GM13976 (cell line): ENCODE measurements at places on chromosomes 13 and 19.

GRCh38 chr19:51101171-51101865, 6.9 kb downstream of the CTU1 start:
- DNase-seq, result no peak

GRCh38 chr13:27775943-27776342, 16.3 kb upstream of the GSX1 start:
- DNase-seq, result no peak

GRCh38 chr19:58279042-58279924, 528 bp downstream of the ZNF8 start:
- DNase-seq, result peak; percentile 65

DNA sequence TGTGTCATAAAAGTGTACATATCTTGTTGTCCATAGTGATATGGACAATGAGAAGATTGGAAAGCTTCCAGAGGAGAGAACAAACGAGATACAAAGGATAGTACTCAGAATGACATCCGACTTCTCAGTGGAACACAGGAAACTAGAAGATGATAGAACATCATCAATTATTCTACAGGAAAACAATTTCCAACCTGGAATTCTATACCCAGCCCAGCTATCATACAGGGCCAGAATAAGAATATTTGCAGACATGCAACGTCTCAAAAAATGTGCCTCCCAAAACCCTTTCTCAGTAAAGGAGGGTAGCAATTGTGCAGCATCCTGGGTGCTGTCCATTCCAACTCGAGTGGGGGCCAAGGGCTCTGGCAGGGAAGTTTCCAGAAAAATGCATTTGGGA, 24.0 kb downstream of the F2RL3 start:
- DNase-seq, result no peak

DNA sequence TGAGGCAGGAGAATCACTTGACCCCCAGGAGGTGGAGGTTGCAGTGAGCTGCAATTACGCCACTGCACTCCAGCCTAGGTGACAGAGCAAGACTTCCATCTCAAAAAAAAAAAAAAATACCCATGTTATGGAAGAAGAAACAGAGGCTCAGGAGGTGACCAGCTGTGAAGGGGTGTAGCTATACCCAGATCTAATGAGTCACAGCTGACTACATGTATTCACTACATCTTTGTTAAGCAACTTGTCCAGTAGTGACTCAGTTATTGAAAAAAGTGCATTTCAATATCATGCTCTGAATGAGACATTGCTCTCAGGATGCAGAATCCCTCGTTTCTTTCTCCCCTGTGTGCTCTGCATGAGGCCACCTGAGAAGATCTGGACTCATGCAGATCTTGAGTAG, 16.1 kb upstream of the SPART start:
- DNase-seq, result no peak

DNA sequence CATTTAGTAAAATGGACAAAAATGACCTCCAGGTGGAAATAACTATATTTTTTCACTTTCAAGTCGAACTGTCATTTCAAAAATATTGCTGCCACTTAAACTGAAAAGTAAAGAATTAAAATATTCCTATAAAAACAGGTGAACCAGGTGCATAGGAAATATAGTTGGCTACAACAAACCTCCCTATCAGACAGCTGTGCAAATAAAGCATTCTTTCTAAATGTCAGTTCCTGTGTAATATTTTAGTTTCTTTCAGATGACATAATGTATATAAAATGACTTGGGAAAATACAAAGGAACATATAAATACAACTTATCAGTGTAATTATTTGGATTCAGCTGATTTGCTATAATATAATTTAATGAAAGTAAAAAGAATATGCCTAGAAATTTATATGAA, 403.5 kb upstream of the GPC6 start:
- no peak for DNase-seq

DNA sequence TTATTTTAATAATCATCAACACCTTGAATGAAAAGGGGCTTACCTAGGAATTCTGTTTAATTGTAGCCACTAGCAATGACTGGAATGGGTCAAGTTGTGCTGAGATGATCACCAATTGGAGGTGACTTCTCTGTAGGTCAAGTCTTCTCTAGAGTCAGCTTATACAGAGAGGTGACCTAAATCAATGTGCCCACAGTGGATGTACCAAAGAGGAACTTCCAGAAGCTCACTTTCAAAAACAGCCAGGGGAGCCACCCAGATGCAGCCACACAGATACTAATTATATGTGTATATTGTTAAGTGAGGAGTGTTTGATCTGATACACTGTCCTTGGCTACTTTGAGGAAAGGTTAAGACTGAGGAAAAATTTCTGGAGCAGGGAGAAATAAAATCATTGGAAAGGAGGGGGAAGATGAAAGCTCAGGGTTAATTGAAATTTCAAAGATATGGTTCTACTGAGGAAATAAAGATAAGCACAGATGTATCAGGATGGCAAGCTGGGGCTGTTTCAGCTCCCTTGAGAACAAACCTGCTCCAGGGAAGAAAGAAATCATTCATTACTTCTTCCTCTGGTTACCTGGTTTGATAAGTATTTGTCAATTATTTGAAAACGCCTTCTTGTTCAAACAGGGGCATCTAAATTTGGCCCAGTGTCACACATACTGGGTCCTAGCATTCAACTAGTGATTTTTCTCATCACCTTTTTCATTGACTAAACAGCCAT, 5.1 kb downstream of the GPR183 start:
- DNase-seq, result no peak

GRCh38 chr13:112785483-112785856, 95.6 kb downstream of the ATP11A start:
- no peak for DNase-seq

DNA sequence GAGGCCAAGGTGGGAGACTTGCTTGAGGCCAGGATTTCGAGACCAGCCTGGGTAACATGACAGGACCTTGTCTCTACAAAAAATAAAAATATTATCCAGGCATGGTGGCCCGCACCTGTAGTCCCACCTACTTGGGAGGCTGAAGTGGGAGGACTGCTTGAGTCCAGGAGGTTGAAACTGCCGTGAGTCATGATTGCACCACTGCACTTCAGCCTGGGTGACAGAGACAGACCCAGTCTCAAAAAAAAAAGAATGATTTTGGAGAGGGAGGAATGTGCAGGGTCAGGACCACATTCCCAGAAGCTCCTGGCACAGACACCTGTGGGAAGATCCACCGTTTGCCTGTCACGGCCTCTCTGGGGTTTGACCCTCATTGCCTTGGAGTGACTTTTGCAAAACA, 9.3 kb upstream of the BAX start:
- no peak for DNase-seq

DNA sequence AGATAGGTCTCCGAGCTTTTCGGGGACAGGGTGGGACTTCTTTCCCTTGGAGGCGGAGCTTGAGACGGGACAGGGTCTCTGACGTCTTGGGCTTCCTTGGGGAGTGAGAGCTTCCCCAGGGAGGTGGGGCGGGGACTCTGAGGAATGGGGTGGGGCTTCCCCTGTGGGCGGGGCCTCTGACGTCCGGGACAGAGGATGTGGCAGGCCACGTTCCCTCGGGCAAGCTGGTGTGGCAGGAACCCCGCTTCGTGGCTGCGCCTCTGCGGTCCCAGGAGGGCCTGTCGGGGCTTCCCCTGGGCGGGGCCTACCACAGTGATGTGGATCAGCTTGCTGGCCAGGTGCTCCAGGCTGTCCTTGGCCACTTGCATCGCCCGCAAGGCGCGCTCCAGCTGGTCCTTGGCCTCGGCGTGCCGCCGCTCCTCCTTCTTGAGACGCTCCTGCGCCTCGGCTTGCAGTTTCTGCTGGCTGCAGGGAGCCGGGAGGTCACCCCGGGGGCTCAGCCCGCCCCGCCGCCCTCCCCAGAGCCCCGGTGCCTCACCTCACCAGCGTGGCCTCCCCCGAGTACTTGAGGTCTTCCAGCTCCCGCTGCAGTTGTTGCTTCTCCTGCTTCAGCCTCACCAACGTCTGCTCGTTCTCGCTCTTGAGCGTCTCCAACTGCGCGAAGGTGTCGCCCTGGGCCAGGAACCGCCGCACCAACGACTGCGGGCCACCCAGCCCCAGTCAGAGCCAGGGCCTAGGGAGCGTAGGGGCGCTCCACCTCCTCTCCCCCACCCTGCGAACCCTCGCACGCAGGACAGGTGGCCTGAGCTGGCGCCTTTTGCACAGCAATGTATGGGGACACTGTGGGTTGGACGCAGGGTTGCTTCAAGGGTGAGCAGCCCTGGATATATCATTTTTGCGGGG, 3.3 kb upstream of the RGL3 start:
- peak; percentile 94 for DNase-seq

DNA sequence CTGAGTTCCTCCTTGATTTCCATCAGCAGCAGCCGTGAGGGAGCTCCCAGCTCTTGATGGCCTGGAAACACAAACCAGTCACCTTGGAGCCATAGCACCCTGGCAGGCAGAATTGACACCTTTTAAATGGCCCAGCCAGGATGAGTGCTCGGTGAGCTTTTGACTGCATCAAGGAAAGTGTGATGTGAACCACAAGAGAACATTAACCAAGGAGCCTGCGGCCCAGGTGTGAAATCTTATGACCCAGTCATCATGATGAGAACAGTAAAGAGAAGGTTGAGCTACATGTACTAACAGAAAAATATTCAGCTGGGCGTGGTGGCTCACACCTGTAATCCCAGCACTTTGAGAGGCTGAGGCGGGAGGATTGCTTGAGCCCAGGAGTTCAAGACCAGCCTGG, 22.8 kb downstream of the SUGP2 start:
- DNase-seq, result no peak

DNA sequence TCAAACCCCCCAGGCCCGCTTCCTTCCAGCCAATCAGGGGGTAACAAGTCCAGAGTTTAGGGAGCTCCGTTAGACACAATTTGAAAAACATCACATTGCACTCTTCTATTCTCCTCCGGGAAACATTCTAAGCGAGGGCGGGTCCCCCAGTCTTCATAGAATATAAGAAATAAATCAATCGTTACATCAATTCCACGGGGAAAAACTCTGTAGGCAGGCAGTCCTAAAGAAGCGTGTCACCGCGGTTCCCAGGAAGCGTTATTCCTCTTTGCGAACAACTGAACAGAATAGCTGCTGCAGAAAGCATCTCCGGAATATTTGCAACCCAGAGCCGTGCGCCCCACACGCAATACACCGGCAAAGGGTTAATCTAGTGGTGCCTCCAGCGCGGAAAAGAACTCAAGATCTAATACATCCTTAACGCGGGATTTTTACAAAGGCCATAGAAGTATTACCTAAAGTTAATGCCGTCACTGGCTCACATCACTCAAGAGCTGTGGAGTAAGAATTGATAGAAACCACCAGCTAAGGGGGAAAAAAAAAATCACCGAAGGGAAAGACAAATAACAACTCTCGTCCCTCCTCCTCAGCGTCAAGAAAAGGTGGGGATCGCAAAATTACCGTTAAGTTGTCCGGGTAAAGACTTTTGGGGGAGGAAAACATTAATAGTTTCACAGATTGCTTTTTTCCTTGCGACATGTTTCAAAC, 65.1 kb downstream of the KCNRG start:
- no peak for DNase-seq

DNA sequence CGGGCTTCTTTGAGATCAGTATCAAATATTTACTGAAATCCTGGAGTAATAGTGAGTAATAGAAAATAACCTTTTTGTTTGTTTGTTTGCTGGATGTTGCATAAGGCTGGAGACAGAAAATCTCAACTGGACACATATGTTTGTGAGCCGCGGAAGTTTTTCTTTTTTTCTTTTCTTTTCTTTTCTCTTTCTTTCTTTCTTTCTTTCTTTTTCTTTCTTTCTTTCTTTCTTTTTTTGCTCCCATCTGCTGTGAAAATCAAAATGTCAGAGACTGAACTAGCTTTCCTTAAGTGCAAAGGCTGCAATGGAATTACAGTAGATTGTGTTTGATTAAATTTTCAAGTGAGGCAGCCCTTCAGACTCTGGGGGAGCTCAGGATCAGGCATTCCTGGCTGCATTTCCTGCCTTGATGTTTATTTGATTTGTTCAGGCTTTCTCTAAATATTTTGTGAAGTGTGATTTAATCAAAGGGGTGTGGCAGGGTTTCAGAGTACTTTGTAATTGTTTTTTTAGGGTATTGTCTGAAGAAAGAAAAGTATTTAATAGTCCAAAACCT, 319 bp downstream of the FRY start:
- DNase-seq, result no peak

- no peak for DNase-seq
Measured at GRCh38 chr13:109146912-109147647, 517.7 kb downstream of the MYO16 start.

DNA sequence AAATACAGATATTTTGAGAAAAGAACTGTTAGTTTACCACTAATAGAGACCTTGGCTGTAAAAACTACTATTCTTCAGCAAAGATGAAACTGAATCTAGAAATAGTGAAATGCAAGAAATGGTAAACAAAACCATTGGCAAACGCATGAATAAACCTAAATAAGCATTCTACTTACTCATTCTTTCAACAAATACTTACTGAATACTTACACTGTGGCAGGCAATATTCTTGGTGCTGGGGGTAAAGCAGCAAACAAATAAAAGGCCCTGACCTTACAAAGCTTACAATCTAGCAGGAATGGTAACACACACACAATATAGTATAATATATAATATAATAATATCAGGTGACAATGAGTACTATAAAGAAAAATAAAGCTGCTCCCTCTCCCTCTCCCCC, 38.7 kb downstream of the KATNAL1 start:
- DNase-seq, result no peak

DNA sequence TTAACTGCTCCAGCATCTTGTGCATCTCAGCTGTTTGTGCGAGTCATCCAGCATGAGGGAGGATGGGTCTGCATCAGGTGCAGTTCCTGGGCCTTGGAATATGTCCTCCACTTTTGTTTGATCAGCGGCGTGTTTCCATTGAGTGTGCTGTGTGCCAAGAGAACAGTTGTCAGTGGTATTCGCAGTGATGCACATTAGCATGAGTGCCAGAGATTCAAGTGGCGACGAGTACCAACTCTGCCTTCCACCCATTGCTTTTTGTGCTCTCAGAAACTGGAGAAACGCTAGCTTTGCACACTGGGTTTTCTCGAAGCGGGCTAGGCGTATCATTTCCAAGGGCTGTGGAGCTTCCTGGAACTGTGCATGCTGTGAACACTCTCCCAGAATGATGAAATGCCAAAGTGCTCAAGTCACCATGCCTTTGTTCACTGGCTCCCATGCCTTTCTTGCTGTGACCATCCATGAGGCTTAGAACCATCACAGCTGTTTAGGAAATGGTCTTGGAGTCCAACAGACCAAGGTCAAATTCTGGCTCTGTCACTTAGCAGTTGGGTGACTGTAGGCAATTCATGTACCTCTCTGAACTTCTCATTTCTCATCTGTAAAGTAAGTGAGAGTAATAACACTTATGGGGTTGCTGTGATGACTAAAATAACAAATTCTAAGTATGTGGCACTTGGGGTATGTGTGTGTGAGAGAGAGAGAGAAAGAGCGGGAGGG, 18.4 kb downstream of the LRCH1 start:
- no peak for DNase-seq

- no peak for DNase-seq
Measured at GRCh38 chr13:92573467-92574057, 653.0 kb upstream of the GPC6 start.

GRCh38 chr19:48466561-48467325, 2.4 kb upstream of the CYTH2 start:
- DNase-seq, result no peak
